ENCODE measurements at places on chromosomes 16 and 17. TPM values are rescaled to one million over a fixed set of nuclear protein-coding genes. Genes with fewer than 3 reads are reported as not detected.

DNA sequence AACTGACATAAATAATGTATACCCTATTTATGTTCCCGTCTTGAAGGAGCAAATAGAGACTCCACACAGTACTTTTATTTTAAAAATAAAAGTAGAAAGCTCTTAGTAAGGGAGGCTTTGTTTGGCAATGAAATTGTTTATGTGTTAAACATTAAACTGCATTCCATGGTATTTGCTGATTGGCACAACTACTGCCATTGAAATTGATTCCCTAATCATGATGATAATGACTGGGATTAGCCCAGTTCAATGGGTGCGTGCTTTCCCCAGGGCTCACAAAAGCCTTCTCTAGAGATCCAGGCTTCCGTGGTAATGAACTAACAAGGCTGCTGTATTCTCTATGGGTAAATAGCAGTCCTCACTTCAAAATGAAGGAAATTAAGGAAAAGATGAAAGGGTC, 67.5 kb downstream of the GPRC5B start:
- DNase-seq = no peak
- no peaks in the 10 kb centered on the region for H3K36me3 ChIP-seq
- no peak overlapping the region for H3K27ac ChIP-seq

DNA sequence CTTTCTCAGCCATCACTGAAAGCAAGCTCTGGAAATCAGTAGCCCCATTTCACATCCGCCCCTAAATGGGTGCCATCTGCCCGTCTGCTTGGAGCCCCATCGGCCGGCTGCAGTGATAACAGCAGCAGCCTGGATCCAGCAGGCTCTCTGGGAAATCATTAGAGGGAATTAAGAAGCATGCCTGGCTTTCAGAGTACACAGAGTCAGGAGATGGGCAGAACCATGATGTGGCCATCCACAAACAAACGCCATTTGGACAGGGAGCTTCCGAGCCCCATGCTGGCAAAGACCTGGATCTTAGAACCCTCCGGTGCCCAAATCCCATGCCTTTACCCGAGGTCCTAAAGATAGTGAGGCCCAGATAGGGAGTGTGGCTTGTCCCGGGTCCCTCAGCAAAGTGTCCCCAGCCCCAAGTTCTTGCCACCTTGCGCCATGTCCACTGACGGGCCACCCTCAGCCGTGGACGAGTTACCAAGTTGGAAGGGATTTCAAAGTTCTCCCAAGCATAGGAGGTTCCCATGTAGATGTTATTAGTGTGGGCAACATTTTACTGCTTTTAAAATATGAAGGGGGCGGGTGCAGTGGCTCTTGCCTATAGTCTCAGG, 1.0 kb upstream of the LITAF start:
- H3K27ac ChIP-seq = peak overlapping the region; percentile 72
- no peaks in the 10 kb centered on the region for H3K27me3 ChIP-seq
- H3K4me3 ChIP-seq = peak overlapping the region; percentile 86
- H3K36me3 ChIP-seq = no peaks in the 10 kb centered on the region

DNA sequence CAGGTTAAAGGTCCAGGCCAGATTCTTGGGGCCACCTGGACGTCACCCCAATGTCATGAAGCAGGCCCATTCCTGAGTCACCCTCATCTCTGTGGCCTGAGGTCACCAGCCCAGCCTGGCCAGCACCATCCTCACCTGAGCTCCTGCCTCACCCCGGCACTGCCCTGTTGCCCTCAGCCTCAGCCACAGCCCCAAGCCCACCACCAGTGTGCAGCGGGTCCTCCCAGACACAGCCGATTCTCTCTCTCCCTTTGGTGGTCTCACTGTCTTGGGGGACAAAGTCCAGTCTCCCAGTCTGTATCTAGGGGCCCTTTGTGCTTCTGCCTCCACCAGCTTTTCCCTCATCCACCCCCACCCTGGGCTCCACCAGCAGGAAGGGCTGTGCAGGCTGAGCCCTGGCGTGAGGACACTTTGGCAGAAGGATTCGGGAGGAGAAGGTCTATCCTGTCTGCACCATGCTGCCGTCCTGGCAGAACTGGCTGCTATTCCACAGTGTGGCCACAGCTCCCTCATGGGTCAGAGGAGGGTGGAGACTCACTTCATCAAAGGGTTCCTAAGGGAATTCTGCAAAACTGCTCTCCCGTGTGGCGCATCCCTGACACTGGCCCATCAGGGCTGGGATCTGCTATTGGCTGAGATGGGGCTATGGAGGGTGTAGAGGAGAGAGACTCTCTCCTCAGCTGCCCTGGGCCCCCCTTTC, 64.3 kb downstream of the PRMT7 start:
- H3K36me3 ChIP-seq = no peaks in the 10 kb centered on the region
- no peaks in the 10 kb centered on the region for H3K27me3 ChIP-seq

DNA sequence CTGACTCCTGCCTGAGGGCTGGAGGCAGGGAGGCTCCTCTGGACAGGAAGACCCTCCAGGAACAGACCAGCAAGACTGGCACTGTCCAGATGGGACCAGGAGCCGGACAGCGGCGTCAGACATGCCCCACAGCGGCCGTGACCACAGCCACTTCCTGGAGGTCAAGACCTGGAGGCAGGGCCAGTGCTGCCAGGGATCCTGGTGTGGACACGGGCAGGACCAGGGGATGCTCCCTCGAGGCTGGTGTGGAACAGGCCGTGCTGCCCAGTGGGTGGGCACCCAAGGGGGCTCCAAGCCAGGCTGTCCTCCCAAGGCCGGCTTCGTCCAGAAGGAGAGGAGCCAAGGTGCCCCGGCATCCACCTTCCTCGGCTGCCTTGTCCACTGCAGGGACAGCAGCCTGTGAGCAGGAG, 4.5 kb upstream of the CCDC57 start:
- H3K4me1 ChIP-seq = peaks cover 33% of the 10 kb centered on the region
- H3K4me3 ChIP-seq = no peak overlapping the region
- no peaks in the 10 kb centered on the region for H3K27me3 ChIP-seq
- peak overlapping the region; percentile 91 for H3K27ac ChIP-seq
- DNase-seq = no peak

GRCh38 chr17:3879591-3880417, 13.0 kb downstream of the CAMKK1 start:
- no peak for DNase-seq
- H3K4me3 ChIP-seq = no peak overlapping the region
- H3K4me1 ChIP-seq = peaks cover 9% of the 10 kb centered on the region
- H3K36me3 ChIP-seq = no peaks in the 10 kb centered on the region
- no peaks in the 10 kb centered on the region for H3K27me3 ChIP-seq

- peaks cover 26% of the 10 kb centered on the region for H3K27me3 ChIP-seq
- no peaks in the 10 kb centered on the region for H3K4me1 ChIP-seq
- DNase-seq = peak; percentile 19
- H3K36me3 ChIP-seq = no peaks in the 10 kb centered on the region
- no peak overlapping the region for H3K4me3 ChIP-seq
- H3K27ac ChIP-seq = no peak overlapping the region
These were observed 259.8 kb downstream of the C16orf95 start for GRCh38 chr16:87057211-87057881.

DNA sequence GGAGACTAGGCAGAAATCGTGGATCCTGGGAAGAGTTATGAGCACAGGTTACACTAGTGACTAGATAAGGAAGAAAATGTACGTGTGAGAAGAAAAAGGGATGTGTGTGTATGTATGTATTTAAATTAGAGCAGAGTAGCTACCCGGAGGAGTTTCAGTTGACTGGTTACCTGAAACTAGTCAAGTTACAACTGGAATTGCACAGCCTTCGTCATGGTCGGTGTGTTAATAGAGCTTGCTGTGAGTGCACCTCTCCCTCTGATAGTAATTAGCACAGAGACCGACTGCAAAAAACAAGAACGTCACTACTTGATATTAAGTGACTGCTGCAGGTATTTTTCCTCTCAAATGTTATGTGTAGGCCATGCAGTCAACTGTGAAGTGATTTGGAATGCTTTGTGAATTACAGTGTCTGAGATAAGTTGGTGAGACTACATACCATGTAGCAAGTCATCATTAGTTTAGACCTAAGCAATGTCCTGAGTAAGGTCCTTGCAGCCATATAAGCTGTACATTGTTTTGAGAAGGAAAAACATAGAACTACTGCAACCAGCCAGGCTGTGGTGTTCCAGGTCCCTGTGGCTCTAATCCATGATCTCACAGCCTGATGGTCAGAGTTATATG, 95.7 kb downstream of the WNT3 start:
- peak; percentile 16 for DNase-seq
- H3K4me1 ChIP-seq = peaks cover 35% of the 10 kb centered on the region
- H3K27me3 ChIP-seq = no peaks in the 10 kb centered on the region
- no peak overlapping the region for H3K27ac ChIP-seq

DNA sequence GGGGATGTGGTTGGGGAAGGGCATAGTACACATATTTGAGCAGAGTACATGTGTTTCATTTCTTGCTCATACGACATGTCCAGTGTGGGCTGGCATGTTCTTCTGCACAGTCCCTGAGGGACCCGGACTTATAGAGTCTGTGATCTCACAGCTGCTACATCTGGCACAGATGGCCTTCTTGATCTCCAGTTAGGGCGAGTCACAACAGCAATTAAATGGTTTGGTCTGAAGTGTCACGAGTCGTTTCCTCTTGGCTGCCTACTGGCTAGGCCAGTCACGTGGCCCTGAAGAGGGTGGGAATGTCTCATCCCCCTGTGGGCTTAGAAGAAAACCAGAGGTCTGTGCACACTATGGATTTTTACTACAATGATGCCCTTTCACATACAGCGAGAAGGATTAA, 443.6 kb downstream of the WWOX start:
- H3K4me1 ChIP-seq = no peaks in the 10 kb centered on the region
- DNase-seq = no peak
- no peak overlapping the region for H3K4me3 ChIP-seq
- no peaks in the 10 kb centered on the region for H3K27me3 ChIP-seq
- no peak overlapping the region for H3K27ac ChIP-seq
- no peaks in the 10 kb centered on the region for H3K36me3 ChIP-seq

- DNase-seq = peak; percentile 7
- H3K4me3 ChIP-seq = no peak overlapping the region
- no peaks in the 10 kb centered on the region for H3K4me1 ChIP-seq
These were observed 32.7 kb downstream of the RHBDL3 start for GRCh38 chr17:32298298-32298697.

- no peaks in the 10 kb centered on the region for H3K27me3 ChIP-seq
- H3K4me3 ChIP-seq = no peak overlapping the region
- no peaks in the 10 kb centered on the region for H3K4me1 ChIP-seq
These were observed 10.5 kb downstream of the NUDT16L1 start for GRCh38 chr16:4703906-4704305.

DNA sequence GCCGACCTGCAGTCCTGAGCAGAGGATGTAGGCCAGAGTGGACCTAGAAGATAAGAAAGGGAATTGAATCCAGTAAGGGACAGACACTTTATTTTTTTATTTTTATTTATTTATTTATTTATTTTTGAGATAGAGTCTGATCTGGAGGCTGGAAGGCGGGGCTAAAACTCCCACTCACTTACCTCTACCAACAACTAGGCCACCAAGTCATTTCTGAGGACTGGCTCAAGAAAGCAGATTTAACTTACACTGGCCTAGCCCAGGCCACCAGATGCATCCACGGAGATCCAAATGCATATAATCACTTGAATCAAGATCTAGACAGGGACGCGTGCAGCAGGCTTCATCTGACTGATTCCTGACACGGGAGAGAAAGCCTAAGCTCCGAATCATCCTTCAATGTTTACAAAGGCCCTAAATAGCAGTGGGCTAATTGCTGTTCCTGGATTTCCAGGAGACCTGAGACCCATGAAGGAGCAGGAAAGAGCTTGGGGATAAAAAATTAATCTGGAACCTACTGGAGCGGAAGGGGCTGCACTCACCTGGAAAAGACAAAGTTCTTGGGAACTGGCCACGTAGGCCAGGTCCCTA, 1.1 kb upstream of the ALOX12 start:
- no peaks in the 10 kb centered on the region for H3K27me3 ChIP-seq
- H3K36me3 ChIP-seq = no peaks in the 10 kb centered on the region
- DNase-seq = peak; percentile 21
- H3K4me1 ChIP-seq = no peaks in the 10 kb centered on the region
- no peak overlapping the region for H3K27ac ChIP-seq

DNA sequence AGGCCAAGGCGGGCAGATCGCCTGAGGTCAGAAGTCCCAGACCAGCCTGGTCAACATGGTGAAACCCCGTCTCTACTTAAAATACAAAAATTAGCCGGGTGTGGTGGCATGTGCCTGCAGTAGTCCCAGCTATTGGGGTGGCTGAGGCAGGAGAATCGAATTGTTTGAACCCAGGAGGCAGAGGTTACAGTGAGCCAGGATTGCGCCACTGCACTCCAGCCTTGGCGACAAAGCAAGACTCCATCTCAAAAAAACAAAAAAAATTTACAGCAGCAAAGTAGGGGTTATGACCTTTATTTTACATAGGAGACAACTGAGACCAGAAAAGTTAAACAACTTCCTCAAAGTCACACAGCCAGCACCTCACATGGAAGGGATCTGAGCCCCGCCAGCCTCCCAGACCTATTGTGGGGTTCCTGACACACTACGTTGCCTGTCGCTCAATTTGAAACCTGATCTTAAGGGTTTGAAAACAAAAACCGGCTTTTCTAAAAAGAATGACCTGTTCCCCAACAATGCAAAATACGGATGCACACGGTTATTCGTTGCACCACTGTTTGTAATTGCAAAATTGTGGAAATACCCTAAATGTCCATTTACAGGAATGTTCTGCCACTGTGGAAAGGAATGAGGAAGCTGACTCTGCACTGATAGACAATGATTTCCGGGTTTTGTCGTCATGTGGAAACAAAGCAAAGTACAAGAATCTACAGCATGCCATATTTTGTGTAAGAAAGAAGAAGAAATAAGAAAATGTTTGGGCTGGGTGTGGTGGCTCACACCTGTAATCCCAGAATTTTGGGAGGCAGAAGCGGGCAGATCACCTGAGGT, 77.2 kb downstream of the CNGB1 start:
- H3K4me1 ChIP-seq = peaks cover 16% of the 10 kb centered on the region
- H3K36me3 ChIP-seq = no peaks in the 10 kb centered on the region
- peak; percentile 82 for DNase-seq

- no peak overlapping the region for H3K27ac ChIP-seq
- peaks cover 5% of the 10 kb centered on the region for H3K4me1 ChIP-seq
- no peaks in the 10 kb centered on the region for H3K27me3 ChIP-seq
These were observed 14.2 kb upstream of the NFATC3 start for GRCh38 chr16:68070806-68071517.

Gene BANP
- 15.9 TPM for polyA plus RNA-seq

Gene STUB1
- polyA plus RNA-seq = 207 TPM
